Non-pigmented ciliary epithelial cell (primary cell): ENCODE measurements at places on chromosomes 6 and 20.

- no peak for DNase-seq
Measured at GRCh38 chr6:157329829-157330228, 6.5 kb upstream of the TMEM242 start.

DNA sequence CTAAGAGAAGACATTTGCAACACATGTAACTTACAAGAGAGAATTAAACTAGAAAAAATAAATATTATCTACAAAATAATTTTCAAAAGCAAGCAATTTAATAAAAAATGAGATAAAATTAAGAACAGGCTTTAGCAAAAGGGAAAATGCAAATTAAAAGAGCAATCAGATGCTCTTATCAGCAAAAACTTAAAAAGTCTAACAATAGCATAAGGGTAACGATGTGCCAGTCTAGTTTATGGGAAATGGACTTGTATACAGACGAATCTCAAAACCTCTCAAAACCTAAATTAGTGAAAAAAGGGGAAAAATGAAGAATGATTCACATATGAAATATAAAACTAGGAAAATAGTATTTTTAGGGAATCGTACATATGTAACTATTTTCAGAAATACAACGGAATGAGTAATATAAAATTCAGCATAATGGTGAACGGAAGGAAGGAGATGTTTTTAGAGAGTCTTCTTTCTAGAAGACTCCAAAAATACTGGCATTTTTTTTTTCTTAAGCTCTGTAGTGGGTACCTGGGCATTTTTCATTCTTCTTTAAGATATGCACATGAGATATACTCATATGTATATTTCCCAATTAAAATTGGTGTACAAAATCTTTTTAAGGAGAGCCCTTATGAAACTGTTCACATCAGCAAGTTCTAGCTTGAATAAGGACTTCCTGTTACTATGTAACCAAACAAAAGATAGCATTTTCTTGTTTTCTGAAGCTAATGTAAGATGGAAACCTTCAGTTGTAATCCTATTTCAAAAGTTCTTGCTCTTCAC lies 927 bp upstream of the MANEA start:
- DNase-seq: no peak

GRCh38 chr6:54204921-54205591 lies 93.8 kb downstream of the MLIP start:
- no peak for DNase-seq

DNA sequence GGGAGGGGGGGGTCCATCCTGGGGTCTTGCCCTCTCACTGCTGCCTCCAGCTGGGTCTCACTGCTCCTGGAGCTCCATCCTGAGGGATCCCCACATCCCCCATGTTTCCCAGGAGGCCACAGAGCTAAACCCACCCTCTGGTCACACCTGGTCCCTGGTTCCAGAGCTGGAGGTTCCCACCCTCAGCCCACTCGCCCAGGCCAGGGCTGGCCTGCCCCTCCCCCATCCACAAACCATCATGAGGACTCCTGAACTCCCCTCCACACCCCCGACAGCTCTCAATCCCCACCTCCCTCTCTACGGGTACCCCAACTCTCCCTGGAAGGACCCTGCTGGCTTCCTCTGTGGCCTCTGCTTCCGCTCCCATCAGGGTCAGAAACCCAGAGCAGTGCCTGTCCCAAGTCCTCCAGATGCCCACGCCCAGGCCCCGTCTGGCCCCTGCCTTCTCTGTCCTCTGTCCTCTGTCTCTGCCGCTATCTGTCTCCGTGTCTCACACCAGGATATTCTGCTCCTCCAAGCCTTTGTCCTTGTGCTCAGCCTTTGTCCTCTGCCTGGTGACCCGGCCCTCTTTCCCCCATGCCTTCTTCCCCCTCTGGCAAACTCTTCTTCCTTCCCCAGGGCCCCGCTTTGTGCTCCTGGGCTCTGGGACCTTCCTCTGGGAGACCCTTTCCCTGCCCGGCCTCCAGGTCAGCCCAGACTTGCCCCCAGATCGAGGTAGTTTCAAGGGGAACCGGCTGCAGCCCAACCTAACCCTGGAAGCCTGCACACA lies 74.0 kb downstream of the SRC start:
- no peak for DNase-seq

DNA sequence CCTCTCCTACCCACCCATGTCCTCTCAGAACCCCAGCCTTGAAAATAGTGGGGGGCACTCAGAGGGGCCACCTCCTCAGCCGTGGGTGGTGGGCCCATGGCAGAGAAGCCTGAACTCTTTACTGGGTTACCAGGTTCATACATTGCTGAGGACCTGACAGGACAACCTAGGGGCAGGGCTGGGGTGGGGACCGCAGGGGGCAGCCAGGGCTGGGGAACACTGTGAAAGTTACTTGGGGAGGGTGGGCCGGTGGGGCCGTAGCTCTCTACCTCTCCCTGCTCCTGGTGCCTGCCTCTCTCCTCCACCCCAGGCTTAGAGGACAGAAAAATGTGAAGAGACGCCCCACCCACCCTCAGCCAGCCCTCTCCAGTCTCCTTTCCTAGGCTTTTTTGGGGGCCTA lies 15.4 kb downstream of the MDFI start:
- no peak for DNase-seq

DNA sequence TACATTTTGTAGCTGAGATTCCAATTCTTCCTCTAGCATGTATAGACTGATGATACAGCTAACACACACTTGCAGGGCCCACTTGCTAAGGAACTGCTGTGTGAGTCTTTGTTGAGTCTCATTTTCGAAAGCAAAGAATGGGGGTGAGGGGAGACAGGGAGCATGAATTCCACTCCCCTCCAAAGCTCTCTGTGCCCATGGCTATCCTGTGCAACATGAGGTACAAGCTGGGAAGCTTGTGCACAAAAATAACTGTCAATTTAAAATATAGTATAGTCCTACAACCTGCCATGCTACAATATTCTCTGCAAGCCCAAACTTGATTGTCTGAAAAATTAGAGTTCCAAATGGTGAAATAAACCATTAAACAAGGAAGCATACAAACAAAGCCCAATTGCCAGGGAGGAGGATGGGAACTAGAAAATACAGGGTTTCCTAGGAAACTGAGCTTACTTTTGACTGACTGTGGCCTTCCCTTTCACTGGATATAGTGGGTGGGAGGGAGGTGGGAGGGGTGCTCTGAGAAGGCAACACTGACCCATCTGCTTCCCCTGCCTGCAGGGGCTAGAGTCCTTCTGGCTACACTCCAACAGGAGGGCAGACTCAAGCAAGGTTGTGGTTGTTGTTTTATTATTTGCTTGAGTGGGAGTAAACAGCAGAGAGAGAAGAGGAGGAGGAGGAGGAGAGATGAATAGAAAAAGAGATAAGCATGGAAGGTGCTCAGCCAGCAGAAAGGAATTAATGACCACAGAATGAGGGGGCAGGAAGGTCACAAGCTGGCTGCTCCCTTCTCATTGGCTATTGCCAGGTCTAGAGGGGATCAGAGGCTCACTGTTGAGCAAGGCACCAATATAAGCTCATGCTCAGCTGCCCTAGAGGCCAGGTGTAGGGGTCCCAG lies 84.6 kb downstream of the FYN start:
- DNase-seq: no peak

DNA sequence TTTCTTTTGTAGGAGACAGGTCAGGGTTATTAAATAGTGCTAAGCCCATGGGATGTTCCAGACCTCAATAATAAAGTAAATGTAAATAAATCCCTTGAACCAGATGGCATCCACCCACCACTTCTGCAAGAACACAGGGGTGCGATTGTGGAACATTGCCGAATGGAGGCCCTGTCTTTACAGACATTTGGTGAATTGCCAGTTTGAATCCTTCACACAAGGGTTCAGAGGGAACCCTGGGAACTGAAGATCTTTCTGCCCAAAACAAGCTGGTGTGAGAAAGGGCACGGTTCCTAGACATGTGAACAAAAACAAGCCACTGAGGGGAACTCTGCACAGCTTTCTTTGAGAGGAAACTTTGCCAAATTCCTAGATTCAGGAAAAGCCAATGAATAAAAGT lies 30.2 kb upstream of the RNF8 start:
- no peak for DNase-seq

- no peak for DNase-seq
Measured at GRCh38 chr6:32484614-32484998, 44.9 kb downstream of the HLA-DRA start.

GRCh38 chr20:13718171-13718570 lies 66.5 kb downstream of the ESF1 start:
- DNase-seq: no peak

GRCh38 chr6:131004387-131004755 lies 58.7 kb downstream of the EPB41L2 start:
- no peak for DNase-seq

- DNase-seq: no peak
Measured at GRCh38 chr6:25564943-25565342, 87.1 kb upstream of the SCGN start.

- DNase-seq: no peak
Measured at GRCh38 chr20:33370291-33370690, 31.0 kb downstream of the CDK5RAP1 start.

DNA sequence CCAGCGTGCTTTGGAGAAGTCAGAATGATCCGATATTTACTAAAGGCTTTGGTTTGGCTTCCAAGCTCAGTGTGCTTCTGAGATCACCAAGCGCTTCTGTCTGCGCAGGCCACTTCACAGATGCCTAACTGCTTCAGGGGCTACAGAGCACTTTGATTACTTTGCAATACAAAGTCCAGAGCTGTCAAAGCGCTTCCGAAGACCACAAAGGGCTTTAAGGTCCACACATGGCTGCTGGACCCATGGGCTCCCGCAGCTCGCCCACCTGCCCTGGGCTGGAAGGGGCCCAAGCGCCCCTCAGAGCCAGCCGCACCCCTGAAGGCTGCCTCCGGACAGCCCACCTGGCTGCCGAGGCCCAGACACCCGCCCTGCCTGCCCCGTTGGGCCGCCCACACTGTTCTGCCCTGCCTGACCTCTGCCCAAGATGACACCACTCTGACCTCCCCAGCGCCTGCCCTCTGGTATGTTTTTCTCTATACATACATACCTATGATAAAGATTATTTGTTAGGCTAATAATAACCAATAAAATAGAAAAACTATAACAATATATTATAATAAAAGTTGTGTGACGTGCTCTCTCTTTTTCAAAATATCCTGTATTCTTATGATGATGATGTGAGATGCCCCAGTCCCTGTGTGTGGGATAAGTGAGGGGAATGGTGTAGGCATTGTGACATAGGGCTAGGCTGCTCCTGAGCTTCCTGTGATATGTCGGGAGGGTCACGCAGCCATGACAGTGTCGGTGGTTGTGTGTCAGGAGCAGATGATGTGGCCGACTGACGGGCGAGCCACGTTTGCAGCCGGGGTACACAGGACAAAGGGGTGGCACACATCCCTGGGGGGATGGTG lies 22.6 kb downstream of the DYNLT1 start:
- no peak for DNase-seq

DNA sequence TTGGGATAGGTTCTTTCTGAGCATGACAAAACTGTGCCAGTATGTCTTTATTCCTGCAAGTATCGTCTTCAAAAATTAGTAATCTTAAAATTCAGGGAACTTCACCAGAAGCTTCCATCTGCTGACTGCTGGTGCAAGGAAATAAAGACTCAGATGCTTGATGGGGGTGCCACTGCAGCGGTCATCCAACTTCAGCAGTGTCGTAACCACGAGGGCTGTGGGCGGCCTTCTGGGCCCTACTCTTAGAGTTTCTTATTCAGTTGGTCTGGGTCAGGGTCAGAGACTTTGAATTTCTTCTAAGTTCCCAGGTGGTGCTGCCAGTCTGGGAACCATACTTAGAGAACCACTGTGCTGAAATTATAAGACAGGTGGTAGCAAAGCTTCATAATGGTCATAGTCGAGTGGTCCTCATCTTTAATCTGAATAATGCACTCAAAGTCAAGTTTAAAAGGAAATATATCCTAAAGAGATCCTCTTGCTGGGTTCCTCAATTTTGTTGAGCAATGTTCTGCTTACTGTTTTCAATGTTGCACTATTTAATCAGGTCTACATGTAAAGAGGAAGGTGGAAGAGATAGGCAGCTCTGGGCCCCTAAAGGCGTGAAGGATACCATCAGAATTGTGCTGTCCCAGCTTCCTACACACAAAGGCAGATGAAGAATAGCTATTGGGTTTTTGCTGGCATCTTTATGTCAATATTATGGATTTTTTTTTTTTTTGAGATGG lies 165.4 kb upstream of the GMDS start:
- DNase-seq: no peak
